8988T (cell line): ENCODE measurements at places on chromosomes 7 and 10.

DNA sequence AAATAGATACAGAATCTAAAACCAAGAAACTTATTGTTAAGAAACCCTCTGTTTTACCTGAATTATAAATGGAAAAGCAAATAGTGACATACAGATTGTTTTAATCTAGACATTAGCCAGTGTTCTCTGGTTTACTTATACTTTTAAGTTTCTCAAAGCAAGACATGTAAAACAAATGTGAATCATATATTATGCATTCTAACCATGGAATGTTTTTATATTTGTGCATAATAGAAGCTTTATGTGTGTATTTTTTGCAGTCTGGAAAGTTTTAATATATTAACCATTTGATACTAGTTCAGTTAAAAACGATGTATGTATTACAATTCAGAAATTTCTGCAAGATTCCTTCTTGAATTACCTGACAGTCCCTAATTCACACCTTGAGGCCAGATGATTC is 150.6 kb upstream of the TMEM72 start:
- DNase-seq, result no peak

DNA sequence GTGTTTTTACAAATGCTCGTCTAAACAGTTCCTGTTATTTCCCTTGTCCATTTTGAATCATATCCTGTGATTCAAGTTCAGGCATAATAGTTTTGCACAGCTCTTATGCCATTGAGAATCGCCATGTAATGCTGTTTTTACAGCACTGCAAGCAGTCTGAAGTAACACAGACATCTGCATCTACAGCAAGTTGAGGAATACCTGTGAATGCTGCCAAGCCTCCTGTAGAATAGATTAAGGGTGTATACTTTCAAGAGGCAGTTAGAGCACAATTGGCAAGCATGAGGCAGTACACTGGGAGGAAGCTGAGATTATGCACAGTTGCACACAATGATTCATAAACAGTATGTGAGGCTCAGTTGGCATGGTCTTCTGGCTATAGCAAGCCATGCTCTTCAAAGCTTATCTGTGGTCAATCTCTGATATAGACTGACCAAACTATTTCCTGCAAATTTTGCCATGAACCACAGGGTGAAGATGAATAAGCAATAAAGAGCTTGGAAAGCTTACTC is 121.9 kb upstream of the AKR1E2 start:
- DNase-seq, result no peak

DNA sequence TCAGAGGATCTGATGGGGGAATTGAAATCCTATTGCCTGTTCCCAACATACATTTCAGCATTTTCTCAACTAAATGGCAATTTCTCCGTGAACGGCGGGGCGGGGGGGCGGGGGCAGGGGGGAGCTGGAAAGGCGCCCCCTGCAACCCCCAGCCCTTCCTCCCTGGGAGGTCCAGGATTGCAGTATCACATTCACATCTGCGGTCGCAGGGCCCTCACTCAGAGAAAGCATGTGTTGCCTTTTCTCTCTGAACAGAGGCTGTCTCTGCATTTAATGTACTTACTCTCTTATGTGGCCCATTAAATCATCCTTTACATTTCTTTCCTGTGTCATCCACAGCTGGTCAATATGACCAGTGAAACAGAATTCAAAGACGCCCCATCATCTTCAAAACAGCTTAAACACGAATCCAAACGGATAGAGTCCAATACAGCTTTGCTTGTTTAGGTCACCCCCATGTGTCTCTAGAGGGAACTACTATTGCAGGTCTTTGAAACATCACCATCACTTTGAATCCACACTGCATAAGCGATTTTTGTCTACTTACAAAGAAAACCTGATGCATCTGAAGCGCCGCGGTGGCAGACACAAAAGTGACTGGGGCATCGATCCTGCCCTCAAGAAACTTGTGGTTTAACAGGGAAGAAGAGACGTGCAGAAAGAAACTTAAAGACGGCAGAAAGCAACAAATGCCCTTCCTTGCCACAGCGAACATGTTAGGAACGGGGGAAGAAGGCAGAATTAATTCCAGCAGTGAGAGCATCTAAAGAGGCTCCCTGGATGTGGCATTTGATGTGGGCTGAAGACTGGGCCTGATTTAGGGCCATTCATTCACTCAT is 17.0 kb upstream of the ECHDC3 start:
- no peak for DNase-seq

DNA sequence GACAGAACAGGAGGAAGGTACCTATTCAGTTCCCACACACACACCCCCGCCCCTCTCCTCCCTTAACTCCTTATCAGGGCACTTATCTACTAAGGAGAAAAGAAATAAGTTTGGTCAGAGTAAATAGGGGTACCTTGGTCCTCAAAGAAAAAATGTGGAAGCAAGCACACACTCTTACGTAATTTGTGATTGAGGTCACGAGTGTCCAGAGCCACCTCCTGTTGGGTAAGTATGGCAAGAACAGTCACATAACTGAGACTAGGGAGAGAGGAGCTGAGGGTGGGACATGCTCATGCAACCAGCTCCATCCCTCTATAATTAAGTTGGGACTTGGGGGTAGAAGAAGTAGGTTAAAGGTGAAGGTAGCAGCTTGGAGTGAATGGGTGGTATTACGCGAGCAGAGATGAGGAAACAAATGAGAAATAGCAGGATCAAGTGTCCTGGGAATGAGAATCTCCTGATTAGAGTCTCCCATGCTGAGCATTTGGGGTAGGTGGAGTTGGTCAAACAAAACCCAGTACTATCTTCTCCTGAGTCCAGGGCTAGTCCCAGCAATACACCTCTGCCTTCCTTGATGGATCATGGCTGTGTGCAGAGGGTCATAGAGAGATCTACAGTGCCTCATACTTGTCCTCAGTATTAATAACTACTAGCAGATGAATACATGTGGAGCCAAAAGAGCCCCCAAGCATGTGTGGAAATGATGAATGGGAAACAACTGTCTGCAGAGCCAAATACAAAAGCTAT is 77.1 kb downstream of the GSAP start:
- no peak for DNase-seq

- no peak for DNase-seq
Observed at GRCh38 chr7:7920481-7920880, 48.1 kb upstream of the GLCCI1 start.

DNA sequence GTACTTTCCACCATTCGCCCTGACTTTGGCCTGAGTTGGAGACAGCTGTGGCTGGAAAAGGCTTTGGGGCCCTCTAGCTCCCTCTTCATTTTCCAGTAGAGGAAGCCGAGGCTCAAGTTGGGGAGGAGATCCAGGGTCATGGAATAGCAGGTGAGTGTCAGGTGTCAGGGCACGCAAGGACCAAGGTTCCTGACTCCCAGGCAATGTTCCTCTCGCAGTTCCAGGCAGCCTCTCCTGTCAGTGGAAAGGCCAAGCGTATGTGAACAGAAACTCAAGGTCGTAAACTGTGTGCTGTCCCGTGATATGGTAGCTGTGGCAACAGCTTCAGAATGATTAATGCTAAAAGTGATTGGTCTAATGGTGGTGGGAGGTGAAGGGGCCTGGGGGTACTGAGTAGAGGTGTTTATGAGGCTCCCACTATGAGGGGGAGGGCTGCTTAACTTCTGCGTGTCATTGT is 13.2 kb downstream of the ADAMTS14 start:
- DNase-seq, result no peak

DNA sequence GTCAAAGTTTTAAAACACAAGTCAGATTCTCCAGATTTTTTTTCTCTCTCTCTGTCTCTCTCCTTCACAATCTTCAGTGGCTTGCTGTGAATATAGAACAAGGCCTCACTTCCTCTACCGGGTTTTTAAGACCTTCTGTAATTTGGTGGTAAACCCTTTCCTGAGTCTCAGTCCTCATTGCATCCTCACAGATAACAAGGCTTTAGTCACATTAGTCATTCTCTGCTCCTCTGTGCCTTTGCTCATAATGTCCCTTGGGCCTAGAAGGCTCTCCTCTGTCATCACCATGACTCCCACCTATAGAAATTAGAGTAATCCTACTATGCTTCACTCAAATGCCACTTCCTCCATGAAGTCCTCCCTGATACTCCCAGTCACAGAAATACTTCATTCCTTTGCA is 172.7 kb upstream of the HPS1 start:
- DNase-seq, result no peak

DNA sequence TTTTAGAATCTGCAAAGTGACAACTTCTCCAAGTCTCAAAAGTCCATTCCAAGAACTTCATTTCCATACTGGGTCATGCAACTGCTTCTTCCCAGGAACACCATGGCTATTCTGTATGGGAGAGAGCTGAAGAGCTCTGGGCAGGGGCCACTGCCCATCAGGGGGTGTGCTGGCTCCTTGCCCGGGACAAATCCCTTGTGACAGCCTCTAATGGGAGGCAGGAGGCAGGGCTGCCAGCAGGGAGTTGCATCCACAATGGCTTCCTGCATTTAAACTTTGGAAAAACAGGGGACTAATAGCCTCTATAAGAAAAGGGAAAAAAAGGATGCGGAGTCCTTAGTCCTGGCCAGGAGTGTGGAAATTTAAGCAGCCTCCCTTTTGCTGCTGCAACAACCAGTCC is 18.4 kb upstream of the FRMD4A start:
- no peak for DNase-seq

DNA sequence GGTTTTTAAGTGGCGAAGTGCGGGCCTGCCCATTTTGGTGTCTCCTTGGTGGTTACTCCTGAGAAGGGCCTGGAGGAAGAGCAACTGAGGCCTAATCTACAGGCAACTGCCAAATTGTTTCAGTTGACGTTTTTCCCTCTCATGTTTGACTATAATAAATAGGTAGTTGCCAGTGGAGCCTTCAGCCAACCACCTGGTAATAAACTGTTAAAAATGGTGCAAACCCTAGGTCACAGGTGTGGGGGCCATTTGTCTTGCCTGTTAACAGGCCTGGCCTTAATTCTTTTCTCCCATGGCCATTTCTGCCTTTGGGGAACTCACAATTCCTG is 3.7 kb downstream of the IKZF1 start:
- no peak for DNase-seq

DNA sequence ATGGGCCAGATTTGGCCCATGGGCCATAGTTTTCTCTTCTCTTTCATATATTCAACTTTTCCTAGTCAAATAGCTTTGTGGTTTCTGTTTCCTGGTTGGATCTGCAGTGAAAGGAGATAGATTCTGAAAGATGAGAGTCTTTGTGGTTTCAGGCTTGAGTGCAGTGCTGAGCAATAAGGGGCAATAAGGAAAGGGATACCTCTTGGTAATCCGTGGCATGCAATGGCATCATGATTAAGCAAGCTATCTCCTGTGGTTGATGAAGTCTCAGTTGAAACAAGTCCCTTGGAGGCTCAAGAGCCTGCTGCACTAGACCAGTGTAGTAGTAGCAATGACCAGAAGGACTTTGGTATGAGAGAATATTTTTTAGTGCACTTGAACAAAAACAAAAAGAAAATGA is 187.7 kb upstream of the CNTNAP2 start:
- DNase-seq, result no peak

DNA sequence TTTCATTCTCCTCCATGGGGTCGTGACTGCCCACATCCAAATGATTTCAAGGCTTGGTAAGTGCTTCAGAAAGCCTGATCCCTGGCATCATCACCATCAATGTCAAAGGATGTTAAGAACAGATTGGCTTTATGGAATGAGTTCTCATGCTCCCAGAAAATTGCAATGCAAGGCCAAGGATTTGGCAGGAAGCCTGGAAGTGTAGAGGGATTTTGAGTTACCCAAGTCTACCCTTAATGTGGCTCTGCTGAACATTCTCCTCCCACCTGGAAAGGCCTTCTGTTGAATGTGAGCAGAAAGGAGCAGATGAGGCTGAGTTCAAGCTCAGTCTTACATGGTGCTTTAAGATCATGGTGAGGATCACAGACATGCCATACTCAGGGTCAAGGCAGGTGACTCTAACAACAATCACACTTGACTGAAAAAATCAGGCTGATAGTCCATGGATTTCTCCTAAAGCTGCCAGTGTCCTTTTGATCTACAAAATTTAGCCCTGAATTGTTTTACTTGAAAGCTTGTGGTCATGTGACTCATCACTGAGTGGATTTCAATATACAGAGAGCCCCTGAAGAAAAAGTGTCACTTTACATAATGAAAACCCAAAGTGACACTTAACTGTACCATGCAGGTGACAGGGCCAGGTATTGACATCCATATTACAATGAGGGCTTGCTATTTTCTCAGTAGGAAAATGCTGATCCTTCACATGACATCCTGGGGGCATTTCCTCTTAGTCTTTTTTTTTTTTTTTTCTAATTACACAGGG is 111.1 kb upstream of the PDLIM1 start:
- no peak for DNase-seq

DNA sequence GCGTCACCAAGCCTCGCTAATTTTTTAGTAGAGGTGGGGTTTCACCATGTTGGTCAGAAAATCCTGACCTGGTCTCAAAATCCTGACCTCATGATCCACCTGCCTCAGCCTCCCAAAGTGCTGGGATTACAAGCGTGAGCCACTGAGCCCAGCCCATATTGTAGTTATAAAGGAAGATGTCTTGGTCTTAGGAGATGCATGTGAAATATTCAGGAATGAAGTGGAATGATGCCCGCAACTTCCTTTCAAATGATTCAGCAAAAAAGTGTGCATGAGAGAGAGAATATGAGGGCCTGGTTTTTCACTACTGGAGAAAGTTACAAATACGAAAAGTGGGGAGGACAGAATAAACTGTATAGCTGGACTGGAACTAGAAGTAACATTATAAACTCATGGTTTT is 15.9 kb downstream of the TMEM209 start:
- no peak for DNase-seq

DNA sequence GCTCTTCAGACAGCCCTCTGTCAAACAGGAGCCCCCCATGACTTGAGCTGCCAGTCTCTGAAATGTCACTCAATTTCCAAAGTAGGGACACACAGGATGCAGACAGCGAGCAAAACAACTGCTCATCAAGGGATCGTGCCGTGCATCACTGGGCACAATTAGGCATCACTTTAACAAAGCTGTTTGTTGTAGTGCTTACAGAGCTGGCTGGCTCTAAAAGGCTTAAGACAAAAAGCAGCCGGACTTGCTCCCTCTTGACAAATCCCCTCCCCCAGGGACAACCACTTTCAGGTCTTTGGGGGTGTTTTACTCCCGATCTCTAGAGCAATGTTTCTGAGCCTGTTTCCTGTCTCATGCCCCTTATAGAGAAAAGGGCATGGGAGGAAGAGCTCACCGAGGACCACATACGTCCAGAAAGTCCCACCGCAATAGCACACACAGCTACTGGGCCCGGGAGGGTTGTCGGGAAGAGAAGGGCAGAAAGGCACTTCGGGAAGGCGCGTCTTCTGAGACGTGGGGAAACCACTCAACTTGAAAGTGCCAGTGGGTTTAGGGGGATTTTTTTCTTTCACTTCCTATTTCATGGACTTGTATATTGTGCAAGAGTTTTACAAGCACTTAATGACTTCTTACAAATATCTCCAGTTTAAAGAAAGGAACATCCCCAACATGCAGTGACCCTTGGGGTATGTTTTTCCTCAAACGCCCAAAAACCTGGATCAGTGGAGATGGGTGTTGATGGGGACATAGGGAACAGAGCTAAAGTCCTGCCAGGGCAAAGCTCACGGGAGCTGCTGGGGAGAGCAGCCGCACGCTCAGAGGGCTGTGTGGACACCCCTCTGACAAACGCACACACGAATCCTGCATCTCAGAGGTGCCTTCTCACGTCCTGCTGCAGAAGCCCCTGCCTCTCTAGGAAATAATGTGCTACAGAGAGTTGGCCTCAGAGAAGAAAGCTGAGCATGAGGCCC is 27.1 kb downstream of the LRRC20 start:
- DNase-seq, result no peak
